ENCODE measurements at places on chromosomes 13 and 19.

- DNase-seq: peak; percentile 41
These were observed 444.8 kb downstream of the FOXO1 start for GRCh38 chr13:40221460-40222201.

DNA sequence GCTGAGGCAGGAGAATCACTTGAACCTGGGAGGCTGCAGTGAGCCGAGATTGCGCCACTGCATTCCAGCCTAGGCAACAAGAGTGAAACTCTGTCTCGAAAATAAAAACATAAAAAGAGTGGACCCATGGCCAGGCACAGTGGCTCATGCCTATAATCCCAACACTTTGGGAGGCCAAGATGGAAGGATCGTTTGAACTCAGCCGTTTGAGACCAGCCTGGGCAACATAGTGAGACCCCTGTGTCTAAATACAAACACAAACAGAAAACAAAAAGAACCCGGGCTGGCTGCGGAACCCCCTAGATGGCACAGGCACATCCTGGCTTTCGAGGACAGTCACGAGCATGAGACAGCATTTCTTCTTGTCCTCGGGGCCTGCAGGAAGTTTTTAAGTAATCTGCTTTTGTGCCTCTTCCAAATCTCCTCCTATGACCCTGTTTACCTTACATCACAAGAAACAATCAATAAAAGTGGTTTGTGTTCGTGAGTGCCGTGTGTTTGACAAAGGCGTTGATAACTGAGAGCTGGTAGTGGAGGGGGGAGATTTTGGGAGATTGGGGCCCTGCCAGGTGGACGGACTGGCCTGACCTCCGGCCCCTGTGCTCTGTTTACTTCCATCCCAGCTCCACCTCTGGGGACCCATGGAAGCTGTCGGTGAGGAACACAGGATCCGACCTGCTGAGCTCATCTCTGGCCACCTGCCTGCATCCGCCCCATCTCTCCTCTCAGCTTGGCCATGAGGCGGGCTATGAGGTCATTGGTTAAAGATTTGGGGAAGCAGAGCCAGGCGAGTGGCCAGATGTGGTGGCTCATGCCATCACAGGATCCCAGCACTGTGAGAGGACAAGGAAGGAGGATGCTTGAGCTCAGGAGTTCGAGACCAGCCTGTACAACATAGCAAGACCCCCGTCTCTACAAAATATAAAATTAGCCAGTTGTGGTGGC lies 5.9 kb upstream of the GDF15 start:
- DNase-seq: no peak

DNA sequence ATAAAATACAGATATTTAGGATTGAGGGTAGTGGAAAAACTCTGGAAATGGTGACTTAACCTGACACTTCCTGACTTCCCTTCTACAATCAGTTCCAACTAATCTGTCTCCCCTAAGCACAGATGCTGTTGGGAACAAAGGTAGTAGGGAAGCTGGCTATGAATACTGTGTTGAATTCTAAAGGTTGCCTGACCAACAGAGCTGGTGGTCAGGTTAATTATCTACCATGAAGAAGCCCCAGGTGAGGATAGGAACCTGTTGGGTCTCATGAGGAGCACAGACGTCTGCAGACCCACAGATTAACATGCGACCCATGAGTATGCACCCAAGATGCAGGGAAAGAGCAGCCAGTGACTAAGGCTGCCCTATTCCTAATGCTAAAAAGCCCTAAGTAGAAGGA lies 172.3 kb downstream of the DIAPH3 start:
- no peak for DNase-seq

GRCh38 chr19:7678971-7679751 lies 1.5 kb upstream of the TRAPPC5 start:
- DNase-seq: peak; percentile 61

GRCh38 chr13:28685892-28686291 lies 27.0 kb downstream of the POMP start:
- DNase-seq: no peak

DNA sequence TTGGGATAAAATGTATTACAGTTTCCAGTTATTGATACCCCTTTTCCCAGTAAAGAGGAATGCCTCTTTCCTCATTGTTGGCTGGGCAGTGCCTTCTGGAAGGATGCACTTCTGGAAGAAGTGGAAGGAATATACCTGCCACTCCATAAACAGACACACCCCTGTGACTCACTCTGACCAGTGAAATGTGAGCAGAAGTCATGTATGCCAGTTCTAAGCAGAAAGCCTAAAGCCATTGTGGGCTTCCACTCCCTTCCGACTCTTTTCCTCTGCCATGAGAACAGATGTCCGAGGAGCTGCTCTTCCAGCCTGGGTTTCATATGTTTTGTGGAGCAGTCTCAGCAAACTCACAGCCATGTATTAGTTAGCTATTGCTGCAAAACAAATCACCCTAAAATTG lies 166.1 kb upstream of the SERP2 start:
- no peak for DNase-seq

- DNase-seq: no peak
These were observed 30.8 kb downstream of the RGCC start for GRCh38 chr13:41488124-41488523.

DNA sequence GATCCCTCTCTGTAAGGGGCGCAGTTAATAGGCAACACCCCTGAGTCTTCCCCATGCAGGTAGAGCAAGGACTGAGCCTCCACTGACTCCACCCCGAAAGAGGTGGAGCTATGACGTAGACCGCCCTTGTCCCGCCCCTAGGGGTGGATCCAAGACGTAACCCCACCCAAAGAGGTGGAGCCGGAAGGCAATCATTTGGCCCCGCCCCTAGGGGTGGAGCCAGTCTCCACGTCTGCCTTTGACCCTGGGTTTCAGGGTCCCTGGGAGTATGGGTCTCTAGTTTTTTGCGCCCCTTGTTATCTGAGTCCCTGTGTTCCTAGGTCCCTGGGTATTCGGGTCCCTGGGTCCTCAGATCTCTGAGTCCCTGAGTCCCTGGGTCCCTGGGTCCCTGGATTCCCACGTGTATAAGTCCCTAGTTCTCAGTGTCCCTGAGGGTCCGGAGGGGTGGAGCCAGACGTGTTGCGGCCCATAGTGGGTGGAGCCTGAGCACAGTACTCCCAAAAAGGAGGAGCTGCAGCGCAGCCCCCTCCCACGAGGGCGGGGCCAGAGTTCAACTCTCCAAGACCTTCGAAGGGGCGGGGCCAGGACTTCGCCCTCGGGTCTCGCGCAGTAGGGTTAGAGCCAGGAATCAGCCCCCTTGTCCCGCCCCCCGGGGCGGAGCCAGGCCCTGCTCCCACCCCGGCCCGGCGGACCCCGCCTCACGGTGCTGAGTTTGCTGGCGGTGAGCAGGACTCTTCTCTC lies 5.3 kb downstream of the DENND1C start:
- peak; percentile 35 for DNase-seq

DNA sequence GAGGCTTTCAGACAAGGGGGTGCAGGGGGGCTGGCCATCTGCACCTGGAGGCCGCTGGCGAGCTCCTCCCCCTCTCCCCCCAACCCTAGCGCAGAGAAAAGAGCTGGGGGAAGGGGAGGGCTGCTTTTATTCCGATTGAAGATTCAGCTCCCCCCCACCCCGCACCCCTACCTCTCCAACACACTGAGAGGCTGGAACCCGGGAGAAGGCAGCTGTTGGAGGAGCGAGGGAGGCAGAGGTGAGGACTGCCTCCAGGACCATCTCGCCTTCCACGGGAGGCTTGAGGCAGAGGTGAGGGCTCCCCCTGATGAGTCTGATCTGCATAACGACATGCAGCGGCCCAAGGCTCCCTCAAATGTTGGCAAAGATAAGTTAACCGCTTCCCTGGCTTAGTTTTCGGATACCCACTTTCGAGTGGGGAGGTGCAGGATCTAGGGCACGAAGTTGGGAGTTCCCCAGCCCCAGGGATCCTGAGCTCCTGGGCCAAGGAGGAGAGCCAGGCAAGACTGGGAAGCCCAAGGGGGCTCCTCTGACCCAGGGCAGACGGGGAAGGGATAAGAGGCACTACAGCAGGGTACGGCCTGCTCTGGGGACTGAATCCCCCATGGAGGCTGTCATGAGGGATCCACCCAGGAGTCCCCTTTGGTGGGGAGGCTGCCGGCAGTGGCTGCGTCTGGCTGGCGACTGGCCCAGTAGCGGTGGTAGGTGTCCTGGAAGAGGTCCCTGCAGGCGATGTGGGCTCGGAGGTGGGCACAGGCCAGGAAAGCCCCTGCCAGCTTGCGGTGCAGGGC lies 1.2 kb upstream of the NUMBL start:
- no peak for DNase-seq

DNA sequence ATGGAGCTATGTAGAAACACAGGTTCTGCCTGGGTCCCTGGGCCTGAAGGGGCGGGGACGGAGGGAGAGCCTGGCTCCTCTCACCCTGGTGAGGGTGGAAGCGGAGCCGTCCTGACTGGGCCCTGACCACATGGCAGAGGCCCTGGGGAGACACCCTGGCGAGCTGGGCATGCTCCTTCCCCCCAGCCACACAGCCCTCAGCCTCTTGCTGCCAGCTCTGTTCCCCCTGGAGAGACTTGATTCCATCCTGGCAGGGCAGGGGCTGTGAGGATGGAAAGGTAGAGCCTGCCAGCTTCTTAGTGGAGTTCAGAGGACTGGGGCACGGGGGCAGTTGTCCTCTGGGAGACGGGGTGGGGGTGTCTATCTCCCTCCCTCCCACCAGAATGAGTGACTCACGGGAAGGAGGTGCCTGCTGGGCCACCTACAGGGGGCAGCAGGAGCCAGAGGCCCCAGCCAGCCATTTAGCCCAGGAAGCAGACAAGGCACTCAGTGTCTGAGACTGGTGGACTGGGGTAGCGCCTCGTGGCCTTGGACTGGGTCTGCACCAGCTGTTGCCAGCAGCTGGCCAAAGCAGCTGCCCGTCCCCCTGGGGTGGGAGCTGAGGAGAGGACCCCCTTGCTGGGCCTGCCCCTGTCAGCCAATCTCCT lies 22.8 kb upstream of the RNF17 start:
- no peak for DNase-seq

DNA sequence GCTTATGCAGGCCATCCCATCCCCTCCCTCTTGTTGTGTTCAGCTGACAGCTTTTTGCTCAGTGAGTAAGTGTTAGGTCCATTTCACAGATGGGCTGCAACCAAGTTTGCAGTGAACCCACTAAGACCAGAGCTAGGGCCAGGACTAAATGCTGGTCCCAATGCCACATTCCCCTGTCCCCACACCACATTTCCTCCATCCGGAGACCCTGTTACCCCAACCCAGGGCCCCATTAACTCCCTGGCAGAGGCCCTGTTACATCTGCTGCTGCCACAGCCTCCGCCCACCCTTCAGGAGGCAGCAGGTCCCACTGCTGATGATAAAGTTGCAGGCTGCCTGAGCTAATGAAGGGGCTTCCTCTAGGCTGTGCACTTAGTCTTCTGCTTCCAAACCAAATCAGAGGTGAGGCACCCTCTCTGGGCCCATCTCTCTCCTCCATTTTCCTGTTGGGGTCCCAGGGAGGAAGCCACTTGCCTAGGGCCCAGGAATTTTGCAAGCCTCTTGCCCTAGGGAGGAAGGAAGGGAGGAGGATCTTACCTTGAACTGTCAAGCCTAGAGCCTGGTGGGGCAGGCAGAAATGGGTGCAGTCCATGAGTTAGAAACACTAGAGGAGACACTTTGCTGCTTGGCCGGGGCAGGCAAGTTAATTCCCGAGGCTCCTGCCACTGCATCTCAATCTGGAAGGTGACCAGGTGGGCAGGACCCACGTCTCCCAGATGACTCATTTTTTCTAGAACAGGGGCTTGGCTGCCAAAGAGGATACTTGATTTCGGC lies 3.4 kb upstream of the USF2 start:
- DNase-seq: no peak

DNA sequence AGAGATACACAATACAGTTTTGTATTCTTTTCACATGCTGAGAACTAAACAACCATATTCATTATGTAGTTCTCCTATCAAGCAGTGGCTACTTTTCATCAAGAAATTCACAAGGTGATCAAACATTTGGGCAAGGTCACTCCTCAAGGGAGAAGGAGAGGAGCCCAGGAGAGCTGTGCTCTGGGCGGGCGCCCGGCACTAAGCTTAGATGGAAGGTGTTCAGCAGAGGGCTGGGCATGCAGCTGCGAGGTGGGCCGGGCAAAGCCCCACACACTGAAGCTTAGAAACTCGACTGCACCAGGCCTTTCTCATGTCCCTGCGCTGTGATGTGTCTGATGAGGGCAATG lies 30.4 kb upstream of the SPACA7 start:
- DNase-seq: no peak

DNA sequence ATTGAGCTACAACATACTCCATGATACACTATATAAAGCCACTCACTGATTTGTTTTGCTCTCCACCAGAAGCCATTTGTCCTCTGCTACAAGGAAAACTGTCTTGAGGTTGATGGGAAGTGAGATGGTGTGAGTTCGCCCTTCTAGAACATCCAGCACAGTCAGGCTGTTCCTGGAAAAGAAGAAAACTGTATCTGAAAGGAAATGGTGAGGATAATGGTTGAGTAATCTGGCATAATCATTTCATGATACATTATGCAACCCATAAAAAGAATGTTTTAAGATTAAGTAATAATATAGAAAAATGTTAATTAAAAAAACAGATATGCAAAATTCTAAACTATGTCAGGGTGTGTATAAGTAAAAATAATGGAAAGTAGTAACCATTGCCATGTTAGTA lies 233.9 kb downstream of the RGCC start:
- no peak for DNase-seq

DNA sequence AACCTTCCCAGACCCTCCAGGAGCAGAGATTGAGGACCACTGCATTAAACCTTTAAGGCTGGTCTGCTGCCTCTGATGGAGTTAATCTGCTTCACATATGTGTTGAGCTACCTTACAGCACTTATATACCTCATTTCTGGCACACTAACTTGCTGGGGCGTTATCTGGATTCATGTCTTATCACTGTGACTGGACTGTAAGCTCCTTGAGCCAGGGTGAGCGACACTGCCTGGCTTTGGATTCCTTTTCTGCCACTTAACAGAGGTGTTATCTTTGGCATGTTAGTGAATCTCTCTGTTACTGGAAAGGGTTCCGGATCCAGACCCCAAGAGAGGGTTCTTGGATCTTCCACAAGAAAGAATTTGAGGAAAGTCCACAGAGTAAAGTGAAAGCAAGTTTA lies 69.8 kb upstream of the RGCC start:
- DNase-seq: no peak

DNA sequence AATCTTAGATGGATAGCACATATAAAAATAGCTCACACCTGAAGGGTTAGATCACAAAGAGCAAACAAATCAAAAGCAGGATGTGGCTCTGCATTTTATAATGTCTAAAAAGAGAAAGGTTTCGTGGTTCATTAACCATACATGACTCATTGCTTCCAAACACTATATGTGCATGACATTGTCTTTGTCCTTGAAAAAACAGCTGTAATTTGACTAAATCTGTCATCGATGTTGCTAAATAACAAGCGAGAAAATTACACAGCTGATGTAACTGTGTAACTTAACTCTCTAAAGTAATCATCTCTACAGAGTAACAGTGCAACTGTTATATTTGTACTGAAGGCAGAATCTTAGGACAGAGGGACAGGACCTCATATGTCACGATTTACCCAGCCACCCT lies 383.1 kb upstream of the GPC6 start:
- DNase-seq: no peak

- no peak for DNase-seq
These were observed 2.7 kb downstream of the SPINT2 start for GRCh38 chr19:38266981-38267597.

GRCh38 chr13:78662467-78662866 lies 3.5 kb upstream of the OBI1 start:
- no peak for DNase-seq

GRCh38 chr19:45793876-45794275 lies 1.2 kb upstream of the DMWD start:
- no peak for DNase-seq
